Stimulated activated CD4-positive, alpha-beta T cell treated with anti-CD3 and anti-CD28 coated beads, Interleukin-15, amount 100 ng/mL, for 24 hours (primary cell): ENCODE measurements at places on chromosomes 5 and 9.

DNA sequence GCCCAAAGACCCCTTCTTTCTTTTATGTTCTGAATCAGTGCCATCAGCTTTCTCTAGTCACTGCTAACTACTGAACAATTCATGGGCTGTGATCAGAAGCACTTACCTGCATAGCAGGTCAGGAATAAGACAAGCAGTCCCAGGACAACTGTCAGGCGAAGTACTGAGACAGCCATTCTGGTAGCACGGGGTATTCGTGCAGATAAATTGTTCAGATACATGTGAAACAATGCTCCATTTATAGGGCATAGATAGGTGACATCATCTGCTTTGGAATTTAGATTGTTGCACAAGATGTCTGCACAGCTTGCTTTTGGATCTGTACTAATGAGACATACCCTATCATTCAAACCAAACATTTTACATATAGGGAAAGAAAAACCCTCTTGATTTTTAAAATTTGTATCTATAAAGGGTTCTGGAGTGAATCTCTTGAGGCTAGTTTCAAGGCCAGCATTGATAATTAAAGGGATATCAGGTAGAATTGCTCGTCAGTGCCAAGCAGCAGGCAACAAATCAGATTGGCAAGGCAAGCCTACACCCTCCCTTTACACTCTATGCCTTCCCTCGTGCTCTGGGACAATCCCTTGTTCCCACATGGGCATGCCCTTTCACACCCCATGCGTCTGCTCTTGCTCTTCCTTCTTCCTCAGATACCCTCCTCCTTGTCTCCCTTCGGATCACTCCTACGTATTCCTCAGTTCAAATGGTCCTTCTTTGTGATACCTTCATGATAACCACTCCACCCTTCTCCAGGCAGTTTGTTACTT lies at the start of gene C5orf46:
Gene C5orf46 (minus strand): TSS at position 213 of the 770 bp plus-strand sequence. CDS start 37 bp downstream, at position 176.
- DNase-seq = no peak

- peak; percentile 45 for DNase-seq
These were observed 168.8 kb downstream of the PDE4D start for GRCh38 chr5:59724482-59725391.

GRCh38 chr9:105361873-105362272 lies 86.0 kb upstream of the FSD1L start:
- no peak for DNase-seq

DNA sequence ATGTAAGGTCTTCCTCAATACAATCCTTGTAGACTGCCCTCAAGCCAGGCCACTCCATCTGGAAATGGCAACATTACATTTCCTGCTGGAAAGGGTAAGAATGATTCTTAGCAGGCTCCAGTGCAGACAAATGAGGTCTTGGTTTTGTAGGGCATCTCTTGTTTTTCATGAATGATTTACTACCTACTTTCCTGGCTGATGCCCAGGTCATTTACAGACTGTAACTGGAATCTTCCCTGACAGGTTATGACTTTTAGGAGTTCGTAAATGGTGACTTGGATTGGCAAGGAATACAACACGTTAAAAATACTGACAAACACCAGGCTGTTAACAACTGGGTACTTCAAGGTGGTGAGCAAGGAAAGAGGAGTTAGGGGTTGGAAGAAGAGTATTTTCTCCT lies 510.5 kb upstream of the TNC start:
- DNase-seq = no peak

GRCh38 chr5:75964008-75964407 lies 119.2 kb upstream of the SV2C start:
- no peak for DNase-seq

DNA sequence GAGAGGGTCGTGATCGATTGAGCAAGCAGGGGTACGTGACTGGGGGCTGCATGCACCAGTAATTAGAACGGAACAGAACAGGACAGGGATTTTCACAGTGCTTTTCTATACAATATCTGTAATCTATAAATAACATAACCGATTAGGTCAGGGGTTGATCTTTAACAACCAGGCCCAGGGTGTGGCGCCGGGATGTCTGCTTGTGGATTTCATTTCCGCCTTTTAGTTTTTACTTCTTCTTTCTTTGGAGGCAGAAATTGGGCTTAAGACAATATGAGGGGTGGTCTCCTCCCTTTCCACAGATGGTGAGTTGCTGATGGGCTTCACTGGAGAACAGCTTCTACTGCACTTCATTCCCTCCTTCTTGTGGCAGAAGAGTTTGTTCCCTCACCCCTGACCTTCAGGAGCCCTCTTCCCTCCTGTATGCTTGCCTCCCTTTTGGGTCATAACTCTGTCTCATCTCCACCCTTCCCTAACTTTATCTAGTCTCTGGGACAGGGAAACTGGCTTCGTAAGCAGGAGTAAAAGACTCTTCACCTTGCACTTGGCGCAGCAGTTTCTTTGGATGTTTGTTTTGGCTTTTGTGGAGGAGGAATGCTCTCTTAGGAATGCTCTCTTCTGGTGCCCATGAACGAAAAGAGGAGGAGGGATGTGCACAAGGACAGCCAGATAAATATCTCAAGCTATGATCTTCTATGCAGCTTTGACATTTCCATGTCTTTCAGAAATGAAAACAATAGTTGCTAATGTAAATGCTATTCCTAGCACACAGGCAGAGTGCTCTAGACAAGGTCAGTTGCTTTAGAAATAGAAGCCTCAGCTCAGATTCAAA lies 139.8 kb upstream of the RPS23 start:
- DNase-seq = no peak

GRCh38 chr9:137978262-137978714 lies 100.7 kb downstream of the CACNA1B start:
- no peak for DNase-seq

- DNase-seq = no peak
These were observed 677.5 kb downstream of the ACTL7B start for GRCh38 chr9:108178318-108178717.

DNA sequence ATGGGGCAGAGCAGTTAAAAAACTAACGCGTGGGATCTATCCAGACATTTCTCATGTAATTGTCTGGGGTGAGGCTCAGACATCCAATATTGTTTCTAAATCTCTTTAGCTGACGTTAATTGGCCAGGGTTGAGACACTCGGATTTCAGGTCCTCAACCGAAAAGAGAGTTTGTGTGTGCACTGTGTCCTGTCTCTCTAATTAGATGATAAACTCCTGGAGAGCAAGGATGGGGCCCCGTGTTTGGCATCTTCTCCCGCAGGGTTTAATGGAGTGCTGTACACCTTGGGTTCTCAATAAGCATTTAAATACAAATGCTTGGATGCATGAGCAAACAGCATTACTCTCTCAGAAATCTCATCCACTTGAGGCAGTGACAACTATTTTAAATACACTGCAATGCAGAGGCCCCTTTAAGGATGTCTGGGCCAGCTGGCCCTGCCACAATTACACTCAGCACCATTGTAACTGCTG lies 139.6 kb downstream of the MTX3 start:
- no peak for DNase-seq

GRCh38 chr5:157252711-157253465 lies 13.0 kb upstream of the CYFIP2 start:
- DNase-seq = peak; percentile 61

- DNase-seq = no peak
These were observed 12.5 kb upstream of the RAD23B start for GRCh38 chr9:107270580-107270979.

- peak; percentile 27 for DNase-seq
These were observed 52.0 kb upstream of the DAPK1 start for GRCh38 chr9:87445646-87446045.

GRCh38 chr5:23466401-23466912 lies 41.0 kb upstream of the PRDM9 start:
- no peak for DNase-seq

DNA sequence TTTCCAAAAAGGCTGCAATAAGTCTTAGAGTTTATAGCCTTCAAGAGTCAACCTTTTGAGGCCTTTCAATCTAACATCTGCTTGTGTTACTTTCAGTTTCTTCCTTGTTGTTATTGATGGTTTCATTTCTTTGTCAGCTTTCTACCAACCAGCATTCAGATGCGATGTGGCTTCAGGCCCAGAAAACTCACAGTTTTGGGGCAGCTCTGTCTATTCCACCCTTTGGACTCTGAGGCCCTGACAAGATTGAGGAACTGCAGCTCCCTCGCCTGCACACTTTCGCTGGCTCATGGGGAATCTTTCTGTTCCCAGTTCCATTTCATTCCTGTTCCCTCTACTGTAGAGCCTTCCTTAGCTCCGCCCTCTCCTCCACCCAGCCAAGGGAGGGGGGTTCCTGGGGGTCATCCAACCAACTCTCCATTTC lies 13.3 kb upstream of the WHRN start:
- no peak for DNase-seq

DNA sequence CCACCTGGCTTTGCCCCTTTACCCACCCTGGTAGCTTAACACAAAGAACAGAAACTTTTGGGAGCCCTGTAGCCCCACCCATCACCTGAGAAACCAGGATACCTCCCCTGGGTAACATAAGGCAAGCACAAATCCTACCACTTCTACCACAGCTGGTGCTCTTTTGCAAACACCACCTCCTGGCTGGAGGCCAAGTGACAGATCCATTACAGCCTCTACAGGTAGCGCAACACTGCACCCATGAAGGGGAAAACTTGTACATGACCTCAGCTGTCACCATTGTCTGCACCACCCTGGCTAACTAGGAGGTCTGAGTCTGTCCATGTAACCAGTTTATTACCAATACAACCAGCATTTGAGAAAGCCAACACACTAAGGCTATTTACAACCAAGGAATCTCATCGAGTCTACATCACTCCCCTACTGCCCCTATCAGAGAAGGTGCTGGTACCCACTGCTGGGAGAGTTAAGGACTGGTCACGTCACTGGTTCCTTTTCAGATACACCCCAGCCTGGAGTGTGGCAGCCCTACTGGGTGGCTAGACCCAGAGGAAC lies 128.6 kb downstream of the PJA2 start:
- DNase-seq = no peak

GRCh38 chr9:108835831-108836230 lies 20.0 kb downstream of the ACTL7B start:
- DNase-seq = no peak
